ENCODE measurements at places on chromosomes 2 and 18.

- H3K27ac ChIP-seq = no peak overlapping the region
- DNase-seq = no peak
- no peaks in the 10 kb centered on the region for H3K36me3 ChIP-seq
- H3K4me1 ChIP-seq = no peaks in the 10 kb centered on the region
- no peak overlapping the region for H3K4me3 ChIP-seq
These were observed 11.5 kb upstream of the DIPK1C start for GRCh38 chr18:74468547-74469061.

DNA sequence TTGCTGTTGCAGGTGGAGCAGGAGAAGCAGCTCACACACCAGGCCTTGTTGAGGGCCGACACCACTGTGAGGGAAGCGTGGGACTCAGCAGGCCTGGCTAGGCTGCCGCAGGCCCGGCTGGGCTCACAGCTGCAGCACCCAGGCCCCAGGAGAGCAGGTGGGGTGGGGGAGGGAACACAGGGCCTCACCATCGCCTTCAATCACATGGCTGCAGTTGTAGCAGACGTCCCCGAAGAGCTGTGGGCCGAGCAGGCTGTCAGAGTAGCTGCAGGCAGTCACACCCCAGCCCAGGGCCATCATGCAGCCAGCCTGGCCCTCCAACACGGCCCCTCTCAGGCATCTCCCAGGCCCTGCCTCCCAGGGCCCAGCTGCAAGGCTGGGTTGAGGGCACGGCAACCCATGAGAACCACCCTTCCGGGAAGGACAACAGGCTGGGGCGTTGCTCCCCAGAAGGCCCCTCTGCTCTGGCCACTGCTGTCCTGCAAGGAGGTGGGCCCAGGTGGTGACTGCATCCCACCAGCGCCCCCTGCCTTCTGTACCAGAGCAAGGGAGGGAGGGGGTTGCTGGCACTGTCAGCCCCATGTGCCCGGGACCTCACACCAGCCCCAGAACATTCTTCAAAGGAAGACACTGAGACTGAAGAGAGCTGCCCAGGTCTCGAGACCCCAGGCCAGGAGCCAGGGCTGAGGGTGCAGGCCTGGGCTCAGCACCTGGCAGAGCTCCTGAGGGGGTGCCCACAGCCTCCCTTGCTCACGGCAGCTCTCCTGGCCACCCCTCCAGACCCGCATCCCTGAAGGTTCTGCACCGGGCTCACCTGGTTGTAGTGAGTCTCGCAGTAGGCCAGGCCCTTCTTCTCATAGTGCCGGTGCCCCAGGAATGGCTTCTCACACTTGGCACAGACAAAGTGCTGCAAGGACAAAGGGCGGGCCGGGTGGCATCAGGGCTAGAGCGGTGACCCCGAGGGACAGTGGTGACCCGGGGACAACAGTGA is 5.6 kb upstream of the GPR17 start:
- DNase-seq = peak; percentile 48
- no peaks in the 10 kb centered on the region for H3K27me3 ChIP-seq
- H3K27ac ChIP-seq = peak overlapping the region; percentile 52
- H3K4me1 ChIP-seq = peaks cover 32% of the 10 kb centered on the region
- H3K36me3 ChIP-seq = no peaks in the 10 kb centered on the region

DNA sequence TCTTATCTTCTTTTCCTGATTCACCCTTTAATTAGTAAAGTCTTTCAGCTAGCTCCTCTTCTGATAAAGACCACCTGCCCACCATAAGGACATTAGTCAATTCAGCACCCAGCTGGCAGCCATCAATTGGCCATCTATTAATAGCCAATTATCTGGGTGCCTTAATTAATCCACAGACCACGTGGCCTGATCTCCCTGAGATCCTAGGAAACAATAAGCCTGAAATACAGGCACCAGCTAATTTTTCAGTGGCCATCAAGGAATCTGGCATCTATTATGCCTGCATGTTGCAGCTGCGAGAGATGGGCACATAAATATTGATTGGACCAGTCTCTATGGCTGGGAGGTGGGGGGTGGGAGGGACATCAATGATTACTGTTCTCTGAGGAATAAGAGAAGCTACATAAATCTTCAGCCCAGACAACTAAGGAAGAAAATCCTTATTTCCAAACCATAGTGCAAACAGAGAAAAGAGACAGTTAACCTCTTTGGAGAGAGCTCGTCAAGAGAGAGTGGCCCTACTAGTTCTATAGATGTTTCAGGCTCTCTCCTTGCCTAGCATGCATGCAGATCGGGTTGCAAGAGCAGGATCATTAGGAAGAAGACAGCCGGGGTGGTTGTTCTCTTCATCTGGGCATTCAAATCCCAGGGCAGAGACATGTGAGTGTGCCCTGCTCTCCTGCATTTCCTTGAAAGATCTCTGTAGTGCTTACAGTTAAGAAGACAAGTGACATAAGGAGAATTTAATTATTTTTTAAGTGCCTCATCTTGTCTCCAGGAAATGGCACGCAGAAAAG is 8.7 kb downstream of the GALNT14 start:
- no peak overlapping the region for H3K27ac ChIP-seq
- H3K4me1 ChIP-seq = no peaks in the 10 kb centered on the region
- H3K36me3 ChIP-seq = no peaks in the 10 kb centered on the region
- DNase-seq = no peak
- peaks cover 2% of the 10 kb centered on the region for H3K27me3 ChIP-seq

DNA sequence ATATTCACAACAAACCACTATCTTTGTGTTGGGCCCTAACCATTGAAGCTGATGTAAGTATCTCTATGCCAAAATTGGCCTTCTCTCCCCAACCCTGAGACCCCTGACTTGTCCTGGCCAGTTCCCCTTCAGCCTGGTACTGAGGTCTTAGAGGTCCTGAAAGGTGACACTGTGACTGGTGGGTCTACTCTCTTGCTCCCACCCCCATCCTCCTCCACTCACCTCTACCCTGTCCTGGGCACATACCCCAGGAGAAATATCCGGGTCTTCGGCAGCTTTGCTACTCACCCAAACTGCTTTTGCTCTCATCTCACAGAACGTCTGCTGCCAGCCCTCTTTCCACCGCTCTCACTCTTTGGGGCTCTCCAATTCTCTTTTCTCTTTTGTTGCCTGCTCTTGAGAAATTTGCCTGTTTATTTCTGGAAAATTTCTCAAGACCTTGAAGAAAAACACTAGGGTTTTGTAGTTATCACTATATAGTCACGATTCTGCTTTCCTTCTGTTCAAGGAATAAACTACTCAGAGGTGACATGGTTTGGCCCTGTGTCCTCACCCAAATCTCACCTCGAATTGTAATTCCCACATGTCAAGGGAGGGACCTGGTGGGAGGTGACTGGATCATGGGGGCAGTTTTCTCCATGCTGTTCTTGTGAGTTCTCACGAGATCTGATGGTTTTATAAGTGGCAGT is 133.8 kb upstream of the PKDCC start:
- H3K27me3 ChIP-seq = peaks cover 6% of the 10 kb centered on the region
- no peak for DNase-seq
- H3K27ac ChIP-seq = no peak overlapping the region
- no peaks in the 10 kb centered on the region for H3K4me1 ChIP-seq
- no peaks in the 10 kb centered on the region for H3K36me3 ChIP-seq

DNA sequence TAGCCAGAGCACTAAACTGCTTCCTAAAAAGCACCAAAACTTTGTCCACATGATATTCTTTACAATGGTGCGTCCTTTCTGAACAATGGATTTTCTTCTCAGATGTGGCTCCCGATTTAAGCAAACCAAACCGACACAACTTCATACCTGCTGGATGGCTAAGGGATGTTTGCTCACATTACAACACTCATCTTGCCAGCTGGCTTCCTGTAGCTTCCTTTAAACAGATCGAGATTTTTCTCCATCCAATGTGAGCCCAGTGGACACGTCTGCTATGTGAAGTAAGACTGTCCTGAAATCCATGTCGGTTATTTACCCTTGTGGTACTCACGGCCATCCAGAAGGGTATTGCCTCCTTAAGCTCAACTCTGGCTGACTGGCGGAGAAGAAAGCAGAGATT is 126.5 kb downstream of the MAPK4 start:
- H3K4me1 ChIP-seq = no peaks in the 10 kb centered on the region
- no peak for DNase-seq
- no peak overlapping the region for H3K27ac ChIP-seq
- H3K27me3 ChIP-seq = peaks cover 3% of the 10 kb centered on the region
- H3K36me3 ChIP-seq = no peaks in the 10 kb centered on the region
- H3K4me3 ChIP-seq = no peak overlapping the region

DNA sequence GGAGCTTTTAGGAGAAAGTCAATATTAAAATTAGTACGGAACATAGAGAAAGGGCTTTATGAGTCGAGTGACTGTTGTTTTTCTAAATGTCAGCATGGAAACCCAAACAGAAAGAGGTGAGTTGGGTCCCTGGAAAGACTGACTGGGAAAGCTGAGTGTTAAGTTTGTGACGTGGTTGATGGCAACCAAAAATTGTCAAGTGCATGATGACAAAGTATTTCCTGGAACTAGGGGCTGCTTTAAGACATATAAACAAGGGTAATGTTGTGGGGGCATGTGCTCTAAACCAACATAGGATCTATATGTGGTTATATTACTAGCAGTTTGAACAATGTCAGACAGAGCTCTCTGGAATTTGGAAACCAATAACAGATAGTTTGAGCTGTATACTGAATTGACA is 50.9 kb upstream of the GPD2 start:
- peak overlapping the region; percentile 94 for H3K27ac ChIP-seq
- DNase-seq = peak; percentile 35
- H3K4me3 ChIP-seq = peak overlapping the region; percentile 46
- no peaks in the 10 kb centered on the region for H3K27me3 ChIP-seq
- no peaks in the 10 kb centered on the region for H3K36me3 ChIP-seq

- H3K4me3 ChIP-seq = peak overlapping the region; percentile 78
- peaks cover 40% of the 10 kb centered on the region for H3K36me3 ChIP-seq
- peaks cover 72% of the 10 kb centered on the region for H3K4me1 ChIP-seq
- DNase-seq = no peak
- H3K27me3 ChIP-seq = no peaks in the 10 kb centered on the region
These were observed 181.6 kb downstream of the BCL2 start for GRCh38 chr18:63137999-63138435.

DNA sequence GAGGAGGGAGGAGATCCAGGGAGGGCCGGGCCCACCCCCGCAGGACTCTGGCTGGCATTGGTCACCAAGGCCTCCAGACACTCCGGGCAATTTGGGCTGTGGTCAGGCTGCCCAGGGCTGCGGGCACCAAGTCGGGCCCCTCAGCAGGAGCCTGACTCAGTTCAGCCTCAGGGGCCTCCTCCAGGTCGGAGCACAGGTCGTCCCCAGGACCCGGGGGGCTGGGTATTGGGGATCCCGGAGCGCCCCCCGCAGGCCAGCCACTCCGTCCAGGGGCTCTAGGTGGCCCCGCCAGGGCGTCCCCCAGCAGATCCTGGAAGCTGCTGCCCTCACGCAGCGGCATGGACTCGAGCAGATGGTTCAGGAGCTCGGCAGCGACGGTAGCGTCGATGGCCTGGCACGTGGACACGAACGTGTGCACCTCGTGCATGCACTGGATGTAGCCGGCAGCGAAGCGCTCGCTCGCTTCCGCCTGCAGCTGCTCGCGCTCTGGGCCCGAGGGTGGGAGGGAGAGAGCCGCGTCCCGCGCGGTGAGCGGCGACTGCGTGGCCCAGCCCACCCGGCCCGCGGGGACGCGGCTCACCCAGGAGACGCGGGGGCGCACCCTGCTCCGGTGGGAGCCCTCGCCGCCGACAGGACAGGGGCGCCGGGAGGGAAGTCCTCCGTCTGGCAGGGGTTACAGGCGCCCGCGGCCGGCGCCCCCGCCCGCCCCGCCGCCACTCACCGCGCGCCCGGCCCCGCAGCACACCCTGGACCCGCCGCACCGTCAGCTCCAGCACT is 884 bp downstream of the HES6 start:
- H3K4me1 ChIP-seq = peaks cover 17% of the 10 kb centered on the region
- H3K27me3 ChIP-seq = peaks cover 45% of the 10 kb centered on the region
- no peak overlapping the region for H3K27ac ChIP-seq
- peak; percentile 36 for DNase-seq

- no peaks in the 10 kb centered on the region for H3K4me1 ChIP-seq
- no peaks in the 10 kb centered on the region for H3K36me3 ChIP-seq
- no peak overlapping the region for H3K4me3 ChIP-seq
- no peaks in the 10 kb centered on the region for H3K27me3 ChIP-seq
These were observed 559.9 kb upstream of the MEX3C start for GRCh38 chr18:51757255-51757924.

DNA sequence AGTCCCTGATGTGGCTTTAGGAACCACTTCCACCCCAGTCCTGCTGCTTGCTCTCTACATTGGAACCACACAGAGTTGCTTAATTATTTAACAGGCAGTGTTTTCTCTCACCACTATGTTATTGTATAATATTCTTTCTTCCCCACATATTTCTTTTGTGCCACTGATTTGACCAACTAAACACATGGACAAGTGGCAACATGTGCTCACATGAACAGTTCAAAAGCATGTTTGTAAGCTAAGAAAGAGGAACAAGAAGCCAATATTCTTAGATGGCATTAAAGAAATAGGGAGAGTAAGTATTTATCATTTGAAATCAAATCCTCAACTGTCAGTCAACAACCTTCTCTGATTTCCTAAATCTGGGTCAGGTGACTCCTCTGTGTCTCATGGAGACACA is 409.6 kb downstream of the FBXO15 start:
- H3K27me3 ChIP-seq = no peaks in the 10 kb centered on the region
- no peak overlapping the region for H3K27ac ChIP-seq
- no peak for DNase-seq
- no peaks in the 10 kb centered on the region for H3K4me1 ChIP-seq
- H3K4me3 ChIP-seq = no peak overlapping the region
- H3K36me3 ChIP-seq = no peaks in the 10 kb centered on the region

GRCh38 chr2:20999906-21000645 is 43.8 kb downstream of the APOB start:
- no peak overlapping the region for H3K4me3 ChIP-seq
- no peaks in the 10 kb centered on the region for H3K36me3 ChIP-seq
- H3K4me1 ChIP-seq = no peaks in the 10 kb centered on the region
- no peak overlapping the region for H3K27ac ChIP-seq
- DNase-seq = no peak

DNA sequence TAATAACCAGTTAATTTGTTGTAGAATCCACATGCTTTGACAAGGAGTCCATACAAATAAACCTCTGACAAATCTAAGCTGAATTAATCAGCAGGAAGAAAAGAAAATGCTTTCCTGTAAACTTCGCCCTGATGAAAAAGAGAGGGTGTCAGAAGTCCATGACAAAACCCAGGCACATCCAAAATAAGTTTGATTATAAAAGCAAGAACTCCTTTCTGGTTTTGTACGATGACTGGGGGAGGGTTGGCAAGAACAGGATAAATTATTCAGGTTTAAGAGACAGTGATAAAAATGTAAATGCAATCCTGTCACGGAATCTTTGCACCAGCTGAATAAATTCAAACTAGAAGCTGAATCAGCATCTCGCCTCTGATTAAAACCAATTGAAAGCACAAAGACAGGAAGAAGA is 469.2 kb upstream of the TNP1 start:
- peaks cover 3% of the 10 kb centered on the region for H3K27me3 ChIP-seq
- H3K4me1 ChIP-seq = no peaks in the 10 kb centered on the region
- peaks cover 6% of the 10 kb centered on the region for H3K36me3 ChIP-seq
- H3K4me3 ChIP-seq = no peak overlapping the region
- DNase-seq = no peak
- no peak overlapping the region for H3K27ac ChIP-seq

DNA sequence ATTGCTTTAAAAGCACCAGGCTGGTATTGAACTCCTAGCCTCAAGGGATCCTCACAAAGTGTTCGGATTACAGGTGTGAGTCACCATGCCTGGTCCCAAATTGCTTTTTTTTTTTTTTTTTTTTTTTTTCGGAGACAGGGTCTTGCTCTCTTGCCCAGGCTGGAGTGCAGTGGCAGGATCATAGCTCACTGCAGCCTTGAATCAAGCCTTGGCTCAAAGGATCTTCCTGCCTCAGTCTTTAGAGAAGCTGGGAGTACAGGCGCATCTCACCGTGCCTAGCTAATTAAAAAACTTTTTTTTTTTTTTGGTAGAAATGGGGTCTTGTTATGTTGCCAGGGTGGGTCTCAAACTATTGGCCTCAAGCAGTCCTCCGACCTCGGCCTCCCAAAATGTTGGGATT is 12.8 kb downstream of the MTA3 start:
- H3K36me3 ChIP-seq = peaks cover 37% of the 10 kb centered on the region
- peaks cover 8% of the 10 kb centered on the region for H3K4me1 ChIP-seq
- H3K27me3 ChIP-seq = no peaks in the 10 kb centered on the region
- H3K27ac ChIP-seq = no peak overlapping the region
- no peak overlapping the region for H3K4me3 ChIP-seq
